Endothelial cell of umbilical vein (primary cell): ENCODE measurements at places on chromosomes 6 and 20.

DNA sequence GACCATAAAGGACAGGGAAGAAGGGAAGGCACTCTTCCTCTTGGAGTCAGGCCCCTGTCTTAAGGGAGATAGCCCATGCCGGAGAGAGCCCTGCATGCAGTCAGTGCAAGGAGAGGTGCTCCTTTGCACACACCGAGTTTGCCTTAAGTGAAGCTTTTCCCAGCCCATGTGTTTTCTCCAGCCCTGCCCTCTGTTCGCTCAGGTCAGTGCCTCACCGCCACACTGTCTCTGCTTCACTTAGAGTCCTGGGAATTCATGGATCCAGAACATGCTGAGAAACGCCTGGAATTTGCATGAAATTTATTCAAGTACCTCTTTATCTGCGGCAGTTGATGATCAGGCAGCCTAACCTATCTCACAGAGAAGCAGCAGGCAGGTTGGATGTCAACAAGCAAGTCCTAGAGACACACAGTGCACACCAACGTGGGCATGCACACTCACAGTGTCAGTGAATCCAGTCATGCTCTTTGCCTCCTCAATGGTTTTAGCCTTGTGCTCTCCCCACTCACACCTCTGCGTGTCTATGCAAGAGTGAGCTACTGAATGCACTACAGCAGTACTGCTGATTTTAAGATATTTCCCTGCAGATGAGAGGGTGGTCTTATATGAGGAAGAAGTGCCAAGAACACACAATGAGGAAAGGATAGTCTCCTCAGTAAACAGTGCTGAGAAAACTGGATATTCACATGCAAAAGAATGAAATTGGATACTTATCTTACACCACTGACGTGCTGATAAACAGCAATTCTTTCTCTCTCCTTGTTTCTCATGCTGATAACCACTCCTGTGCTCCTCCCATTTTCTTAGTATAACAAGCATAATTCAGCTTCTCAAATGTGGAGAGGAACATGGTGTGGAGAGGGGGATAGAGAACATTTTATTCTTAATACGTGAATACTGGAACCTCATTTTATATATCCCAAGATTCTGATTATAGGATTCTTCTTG lies 295.1 kb upstream of the CDYL start:
- no peak overlapping the region for H3K27ac ChIP-seq
- DNase-seq = no peak

- H3K27ac ChIP-seq = peak overlapping the region; percentile 6
- DNase-seq = no peak
- no peak overlapping the region for H3K4me3 ChIP-seq
- H3K4me1 ChIP-seq = peaks cover 41% of the 10 kb centered on the region
- H3K36me3 ChIP-seq = no peaks in the 10 kb centered on the region
- no peaks in the 10 kb centered on the region for H3K27me3 ChIP-seq
Observed at GRCh38 chr6:139370283-139370998, 4.0 kb downstream of the CITED2 start.

DNA sequence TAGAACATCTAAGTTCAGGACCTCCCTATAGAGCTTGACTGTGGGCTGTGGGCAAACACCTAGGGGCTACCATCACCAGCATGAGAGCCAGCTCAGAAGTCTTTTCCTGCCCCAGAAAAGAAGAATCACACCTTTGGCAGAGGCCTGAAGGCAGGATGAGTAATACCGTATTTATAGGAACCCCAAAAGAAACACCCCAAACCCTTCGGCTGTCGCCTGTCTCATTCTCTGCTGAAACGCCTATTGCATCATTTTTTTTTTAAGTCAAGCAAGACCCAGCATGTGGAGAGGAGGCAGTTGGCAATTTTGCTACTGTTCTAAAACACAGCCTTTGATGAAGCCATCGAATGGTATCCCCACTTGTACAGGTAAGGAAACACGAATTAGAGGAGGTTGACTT lies 436.4 kb downstream of the TFAP2A start:
- no peaks in the 10 kb centered on the region for H3K36me3 ChIP-seq
- no peak overlapping the region for H3K27ac ChIP-seq
- no peak overlapping the region for H3K4me3 ChIP-seq
- no peak for DNase-seq
- no peaks in the 10 kb centered on the region for H3K27me3 ChIP-seq

GRCh38 chr6:159262586-159262985 lies 93.4 kb downstream of the FNDC1 start:
- no peaks in the 10 kb centered on the region for H3K27me3 ChIP-seq
- H3K4me3 ChIP-seq = no peak overlapping the region
- DNase-seq = no peak
- no peaks in the 10 kb centered on the region for H3K4me1 ChIP-seq
- H3K36me3 ChIP-seq = no peaks in the 10 kb centered on the region

- no peaks in the 10 kb centered on the region for H3K36me3 ChIP-seq
- peaks cover 24% of the 10 kb centered on the region for H3K4me1 ChIP-seq
- H3K27me3 ChIP-seq = no peaks in the 10 kb centered on the region
Observed at GRCh38 chr6:158322724-158323560, 10.7 kb downstream of the TULP4 start.

GRCh38 chr6:139846538-139847456 lies 472.3 kb upstream of the CITED2 start:
- DNase-seq = no peak
- no peak overlapping the region for H3K27ac ChIP-seq
- no peaks in the 10 kb centered on the region for H3K4me1 ChIP-seq
- no peaks in the 10 kb centered on the region for H3K27me3 ChIP-seq
- no peak overlapping the region for H3K4me3 ChIP-seq

- no peaks in the 10 kb centered on the region for H3K4me1 ChIP-seq
- H3K4me3 ChIP-seq = no peak overlapping the region
- peaks cover 10% of the 10 kb centered on the region for H3K27me3 ChIP-seq
- H3K27ac ChIP-seq = no peak overlapping the region
Observed at GRCh38 chr6:35128496-35128895, 12.6 kb downstream of the TCP11 start.

DNA sequence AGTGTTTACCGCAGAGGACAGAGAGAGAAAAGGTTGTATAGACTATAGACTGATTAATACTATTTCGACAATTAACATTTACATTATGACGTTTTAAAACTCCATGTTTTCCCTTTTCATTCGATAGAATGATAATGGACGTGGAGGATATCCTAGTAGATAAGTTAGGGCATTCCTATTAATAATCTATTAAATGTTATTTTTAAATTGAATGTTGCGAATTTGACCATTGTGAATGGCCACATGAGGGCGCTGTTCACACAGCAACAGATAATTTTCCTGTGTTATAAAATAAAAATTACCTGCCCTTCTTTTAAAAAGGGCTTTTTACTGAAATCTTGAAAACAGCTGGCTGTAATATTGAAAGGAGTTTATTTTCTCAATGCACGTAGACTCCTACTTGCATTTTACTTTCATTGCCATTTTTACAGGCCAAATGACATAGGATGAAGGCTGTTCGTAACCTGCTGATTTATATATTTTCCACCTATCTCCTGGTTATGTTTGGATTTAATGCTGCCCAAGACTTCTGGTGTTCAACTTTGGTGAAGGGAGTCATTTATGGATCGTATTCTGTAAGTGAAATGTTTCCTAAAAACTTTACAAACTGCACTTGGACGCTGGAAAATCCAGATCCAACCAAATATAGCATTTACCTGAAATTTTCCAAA lies 3.3 kb downstream of the ADGRB3 start:
- DNase-seq = peak; percentile 26
- no peak overlapping the region for H3K4me3 ChIP-seq
- H3K27me3 ChIP-seq = peaks cover 25% of the 10 kb centered on the region
- H3K36me3 ChIP-seq = no peaks in the 10 kb centered on the region
- H3K4me1 ChIP-seq = peaks cover 10% of the 10 kb centered on the region
- no peak overlapping the region for H3K27ac ChIP-seq

GRCh38 chr6:131383421-131384411 lies 189.3 kb upstream of the ARG1 start:
- H3K4me1 ChIP-seq = no peaks in the 10 kb centered on the region
- H3K27ac ChIP-seq = no peak overlapping the region
- H3K27me3 ChIP-seq = no peaks in the 10 kb centered on the region
- H3K4me3 ChIP-seq = no peak overlapping the region
- H3K36me3 ChIP-seq = no peaks in the 10 kb centered on the region

- no peak overlapping the region for H3K4me3 ChIP-seq
- peaks cover 3% of the 10 kb centered on the region for H3K4me1 ChIP-seq
- H3K36me3 ChIP-seq = no peaks in the 10 kb centered on the region
- no peak overlapping the region for H3K27ac ChIP-seq
- no peaks in the 10 kb centered on the region for H3K27me3 ChIP-seq
Observed at GRCh38 chr6:81997090-81997926, 244.8 kb upstream of the TENT5A start.

DNA sequence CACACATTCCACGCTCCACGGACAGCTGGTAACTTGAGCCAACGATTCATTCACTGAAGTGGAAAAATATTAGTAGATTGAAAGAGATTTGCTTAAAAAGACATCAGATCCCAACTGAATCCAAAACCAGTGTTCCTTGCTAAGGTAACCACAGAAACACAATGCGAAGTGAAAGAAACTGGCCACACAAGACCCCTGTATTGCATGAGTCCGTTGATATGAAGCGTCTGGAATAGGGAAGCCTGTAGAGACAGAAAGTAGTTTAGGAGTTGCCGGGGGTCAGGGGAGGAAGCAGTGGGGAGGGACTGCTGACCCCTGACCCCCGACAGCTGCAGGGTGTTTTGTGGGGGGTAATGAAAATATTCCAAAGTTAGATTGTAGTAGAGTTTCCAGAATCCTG lies 10.0 kb downstream of the PCK1 start:
- H3K4me1 ChIP-seq = no peaks in the 10 kb centered on the region
- no peak overlapping the region for H3K4me3 ChIP-seq
- H3K27me3 ChIP-seq = no peaks in the 10 kb centered on the region
- DNase-seq = no peak

DNA sequence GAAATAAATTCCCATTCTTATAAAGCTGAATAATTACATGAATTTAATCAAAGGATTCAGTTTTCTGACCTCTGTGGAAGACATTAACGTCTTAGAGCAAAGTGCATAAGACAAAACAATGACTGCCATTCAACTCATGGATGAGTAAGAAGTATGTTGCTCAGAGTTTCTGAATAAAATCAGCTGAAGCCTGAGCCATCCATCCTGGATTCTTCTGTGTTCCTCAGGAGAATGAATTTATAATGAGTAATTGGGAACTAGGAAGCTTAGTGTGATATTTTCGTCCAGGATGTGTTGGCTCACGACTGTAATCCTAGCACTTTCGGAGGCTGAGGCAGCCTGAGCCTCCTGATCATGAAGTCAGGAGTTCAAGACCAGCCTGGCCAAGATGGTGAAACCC lies 62.8 kb downstream of the PERP start:
- peaks cover 1% of the 10 kb centered on the region for H3K27me3 ChIP-seq
- no peaks in the 10 kb centered on the region for H3K4me1 ChIP-seq
- no peak overlapping the region for H3K4me3 ChIP-seq
- no peak for DNase-seq
- H3K27ac ChIP-seq = no peak overlapping the region
- no peaks in the 10 kb centered on the region for H3K36me3 ChIP-seq

- no peaks in the 10 kb centered on the region for H3K4me1 ChIP-seq
- no peak overlapping the region for H3K27ac ChIP-seq
- DNase-seq = no peak
- H3K27me3 ChIP-seq = no peaks in the 10 kb centered on the region
Observed at GRCh38 chr6:1759870-1760269, 150.2 kb downstream of the FOXC1 start.

GRCh38 chr20:588476-588875 lies 21.6 kb downstream of the TCF15 start:
- H3K27me3 ChIP-seq = peaks cover 2% of the 10 kb centered on the region
- no peak overlapping the region for H3K4me3 ChIP-seq
- no peak overlapping the region for H3K27ac ChIP-seq
- no peak for DNase-seq
- H3K4me1 ChIP-seq = no peaks in the 10 kb centered on the region
- H3K36me3 ChIP-seq = no peaks in the 10 kb centered on the region

DNA sequence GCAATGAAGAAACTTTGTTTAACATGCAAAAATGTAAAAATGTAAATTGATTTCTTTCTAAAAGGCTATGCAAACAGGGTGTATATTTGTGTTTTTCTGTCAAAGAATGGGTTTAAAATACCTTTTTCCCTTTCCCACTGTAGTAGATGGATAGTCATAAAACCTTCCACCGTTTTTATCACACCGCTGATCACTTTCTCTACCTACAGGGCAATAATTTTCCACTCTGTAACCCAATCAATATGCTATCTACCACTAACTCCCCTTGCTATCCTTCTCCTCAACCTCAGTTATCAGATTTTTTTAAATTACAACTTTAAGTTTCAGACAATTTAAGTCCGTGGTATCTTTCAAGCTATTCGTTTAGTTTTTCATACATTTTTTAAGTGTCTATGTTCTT lies 91.4 kb upstream of the ARID1B start:
- H3K36me3 ChIP-seq = no peaks in the 10 kb centered on the region
- H3K4me3 ChIP-seq = peak overlapping the region; percentile 86
- H3K27ac ChIP-seq = no peak overlapping the region
- peaks cover 5% of the 10 kb centered on the region for H3K27me3 ChIP-seq

GRCh38 chr6:105402090-105402938 lies 568 bp downstream of the PREP start:
- no peaks in the 10 kb centered on the region for H3K27me3 ChIP-seq
- peak overlapping the region; percentile 69 for H3K4me3 ChIP-seq
- H3K36me3 ChIP-seq = no peaks in the 10 kb centered on the region
- H3K27ac ChIP-seq = peak overlapping the region; percentile 56
- DNase-seq = peak; percentile 52

DNA sequence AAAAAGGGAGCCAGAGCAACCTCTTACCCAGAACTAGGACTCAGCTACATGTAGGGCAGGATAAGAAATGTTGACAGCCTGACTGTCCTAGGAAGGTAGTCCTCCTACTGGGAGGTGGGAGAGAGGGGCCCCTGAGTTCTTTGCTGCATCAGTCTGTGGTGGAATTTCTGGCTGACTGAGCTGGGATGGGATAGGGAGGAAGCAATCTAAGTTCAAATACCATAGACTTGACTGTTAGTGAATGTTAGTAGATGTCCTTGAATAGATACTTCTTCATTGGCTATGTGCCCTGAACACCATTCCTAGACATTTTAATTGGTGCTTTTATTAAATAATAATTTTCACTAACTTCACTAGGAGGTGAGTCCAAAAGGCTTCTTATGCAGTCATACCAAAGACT lies 1343.6 kb upstream of the CITED2 start:
- no peaks in the 10 kb centered on the region for H3K36me3 ChIP-seq
- no peaks in the 10 kb centered on the region for H3K4me1 ChIP-seq
- DNase-seq = no peak
- no peak overlapping the region for H3K4me3 ChIP-seq

GRCh38 chr20:42336576-42336975 lies 718.4 kb upstream of the CHD6 start:
- DNase-seq = no peak
- H3K36me3 ChIP-seq = no peaks in the 10 kb centered on the region
- H3K4me1 ChIP-seq = no peaks in the 10 kb centered on the region
- H3K27ac ChIP-seq = no peak overlapping the region

GRCh38 chr6:23659125-23659524 lies 466.9 kb upstream of the NRSN1 start:
- H3K27ac ChIP-seq = no peak overlapping the region
- H3K36me3 ChIP-seq = no peaks in the 10 kb centered on the region
- H3K4me1 ChIP-seq = no peaks in the 10 kb centered on the region
- H3K4me3 ChIP-seq = no peak overlapping the region
- no peak for DNase-seq

- H3K4me3 ChIP-seq = no peak overlapping the region
- H3K4me1 ChIP-seq = peaks cover 7% of the 10 kb centered on the region
- no peak for DNase-seq
- peaks cover 67% of the 10 kb centered on the region for H3K27me3 ChIP-seq
- H3K36me3 ChIP-seq = no peaks in the 10 kb centered on the region
- H3K27ac ChIP-seq = no peak overlapping the region
Observed at GRCh38 chr6:37535759-37536490, 36.2 kb upstream of the CCDC167 start.
